Hematopoietic multipotent progenitor cell (in vitro differentiated cells): ENCODE measurements at places on chromosomes 1 and 21. TPM values are rescaled to one million over a fixed set of nuclear protein-coding genes. Genes with fewer than 3 reads are reported as not detected.

Gene TFB2M
- total RNA-seq: 10.5 TPM

Gene SIPA1L2
- 0.81 TPM for total RNA-seq

Gene YTHDF2
- 69.5 TPM for total RNA-seq

Gene NVL
- total RNA-seq: 10.2 TPM

Gene LCE1F
- total RNA-seq: not detected

Gene CFHR1
- total RNA-seq: not detected

Gene SERBP1
- total RNA-seq: 96.1 TPM

Gene DAB1
- total RNA-seq: under 0.01 TPM

Gene PALMD
- under 0.01 TPM for total RNA-seq

Gene CERS2
- 123 TPM for total RNA-seq

Gene AMY1A
- not detected for total RNA-seq

Gene CRYBG2
- under 0.01 TPM for total RNA-seq

Gene SLAMF1
- total RNA-seq: under 0.01 TPM

Gene TMEM269
- total RNA-seq: under 0.01 TPM

Gene GREM2
- total RNA-seq: not detected

Gene FAM229A
- 7.8 TPM for total RNA-seq

Gene INSRR
- total RNA-seq: under 0.01 TPM

Gene NTMT2
- total RNA-seq: not detected

Gene HSD11B1
- total RNA-seq: not detected

Gene LRRC71
- not detected for total RNA-seq

Gene EPHA10
- total RNA-seq: under 0.01 TPM

Gene TCHHL1
- total RNA-seq: not detected

Gene ADORA1
- total RNA-seq: not detected

Gene FAM177B
- 0.27 TPM for total RNA-seq

Gene MYOC
- 0.27 TPM for total RNA-seq

Gene FMO3
- not detected for total RNA-seq

Gene PSMG1
- 21.3 TPM for total RNA-seq

Gene CSRP1
- total RNA-seq: 128 TPM

Gene LAPTM5
- 352 TPM for total RNA-seq

Gene RNU1-2
- total RNA-seq: under 0.01 TPM

Gene ABCA4
- not detected for total RNA-seq

Gene ATP1A2
- not detected for total RNA-seq

Gene KRTAP19-1
- total RNA-seq: not detected

Gene FCRL5
- 1.1 TPM for total RNA-seq

Gene CENPL
- 4.0 TPM for total RNA-seq

Gene CFHR3
- not detected for total RNA-seq

Gene IGSF9
- 0.54 TPM for total RNA-seq

Gene SPRR2E
- not detected for total RNA-seq

Gene BATF3
- total RNA-seq: 3.2 TPM

Gene NUDT4B
- 11.8 TPM for total RNA-seq

Gene LPAR3
- total RNA-seq: 0.27 TPM

Gene OR10K1
- total RNA-seq: not detected

Gene SLC66A1
- 21.5 TPM for total RNA-seq

Gene ADIPOR1
- 51.7 TPM for total RNA-seq

Gene LDLRAD1
- total RNA-seq: not detected

Gene UQCRHL
- 0.54 TPM for total RNA-seq

Gene CLEC20A
- total RNA-seq: 0.54 TPM

Gene FYB2
- total RNA-seq: not detected

Gene RGS13
- total RNA-seq: under 0.01 TPM

Gene ZMYND12
- total RNA-seq: 4.3 TPM

Gene MEGF6
- 74.1 TPM for total RNA-seq
